Fibroblast of lung (primary cell): ENCODE measurements at places on chromosomes 7 and 10.

- DNase-seq, result no peak
Measured at GRCh38 chr7:105346138-105346537, 42.6 kb downstream of the SRPK2 start.

GRCh38 chr10:87750817-87751216 lies 67.2 kb downstream of the ATAD1 start:
- DNase-seq, result no peak

GRCh38 chr7:95225301-95225700 lies 99.0 kb downstream of the PON1 start:
- no peak for DNase-seq

DNA sequence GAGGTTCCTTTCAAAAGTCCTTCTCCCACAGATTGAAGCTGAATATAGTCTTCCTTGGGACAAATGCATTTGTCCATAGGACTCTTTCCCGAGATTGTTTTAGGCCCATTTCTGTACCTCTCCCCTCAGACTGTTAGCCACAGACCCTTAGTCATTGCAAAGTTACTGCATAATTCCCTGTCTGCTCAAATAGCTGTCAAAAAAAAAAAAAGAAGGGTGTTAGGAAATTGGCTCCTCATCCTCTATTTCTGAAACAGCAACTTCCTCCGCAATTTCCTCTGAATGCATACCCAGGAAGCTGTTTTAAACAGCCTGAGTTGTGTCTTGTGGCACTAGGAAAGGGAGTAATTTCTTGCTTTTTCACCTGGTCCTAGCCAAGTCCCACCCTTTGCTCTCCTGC lies 5.4 kb downstream of the LRRC4 start:
- no peak for DNase-seq

- DNase-seq, result no peak
Measured at GRCh38 chr7:120920591-120921274, 29.8 kb upstream of the ING3 start.

GRCh38 chr7:4998910-4999309 lies 39.9 kb upstream of the MMD2 start:
- no peak for DNase-seq

GRCh38 chr7:66323114-66323796 lies 118.1 kb downstream of the TPST1 start:
- no peak for DNase-seq

DNA sequence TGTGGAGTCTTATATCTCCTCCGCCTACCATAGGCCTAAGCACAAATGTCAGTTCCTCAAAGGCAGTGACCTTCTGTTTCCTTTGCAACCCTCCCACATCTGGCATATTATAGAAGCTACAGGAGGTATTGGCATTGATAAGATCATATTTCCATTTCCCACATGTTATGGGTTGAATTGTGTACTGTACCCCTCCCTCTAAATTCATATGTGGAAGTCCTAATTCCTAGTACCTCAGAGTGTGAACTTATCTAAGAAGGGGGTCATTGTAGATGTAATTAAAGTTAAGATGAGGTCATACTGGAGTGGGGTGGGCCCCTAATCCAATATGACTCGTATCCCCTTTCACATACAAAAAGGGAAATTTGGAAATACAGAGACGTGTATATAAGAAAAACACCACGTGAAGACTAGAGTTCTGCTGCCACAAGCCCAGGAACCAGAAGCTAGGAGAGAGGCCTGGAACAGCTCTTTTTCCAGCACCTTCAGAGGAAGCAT lies 6.1 kb upstream of the LAMB4 start:
- DNase-seq, result peak; percentile 60

GRCh38 chr7:32892521-32893206 lies 1.1 kb upstream of the KBTBD2 start:
- peak; percentile 66 for DNase-seq

GRCh38 chr10:6738112-6738768 lies 158.2 kb upstream of the PRKCQ start:
- peak; percentile 56 for DNase-seq

- no peak for DNase-seq
Measured at GRCh38 chr10:8006274-8006999, 48.1 kb upstream of the GATA3 start.

DNA sequence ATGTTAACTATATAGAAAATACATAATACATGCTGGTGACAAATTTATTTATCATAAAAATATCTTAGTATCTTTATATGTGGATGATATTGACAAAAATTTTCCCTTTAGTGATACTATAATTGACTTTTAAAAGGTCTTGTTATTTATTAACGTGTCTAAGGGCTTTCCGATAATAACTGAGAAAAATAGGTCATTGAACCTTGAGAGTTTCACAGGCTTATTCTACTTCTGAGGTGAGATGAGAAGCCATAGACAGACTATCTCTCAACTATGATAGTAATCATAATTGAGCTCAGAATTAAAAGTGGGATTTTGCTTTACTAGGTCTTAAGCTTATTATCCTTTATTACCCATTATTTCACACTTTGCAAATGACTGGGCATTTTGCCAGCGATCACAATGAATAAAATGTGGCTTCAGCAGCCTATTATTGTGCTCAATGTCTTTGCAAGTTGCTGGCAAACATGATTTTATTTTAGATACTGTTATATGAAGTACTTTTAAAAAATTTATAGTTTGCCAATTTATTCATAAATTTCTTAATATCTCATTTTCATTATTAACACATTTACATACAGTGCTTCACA lies 574.5 kb downstream of the ZWINT start:
- DNase-seq, result no peak

- DNase-seq, result no peak
Measured at GRCh38 chr7:136617176-136617575, 251.3 kb upstream of the CHRM2 start.
